ENCODE measurements at places on chromosomes 2 and 18.

DNA sequence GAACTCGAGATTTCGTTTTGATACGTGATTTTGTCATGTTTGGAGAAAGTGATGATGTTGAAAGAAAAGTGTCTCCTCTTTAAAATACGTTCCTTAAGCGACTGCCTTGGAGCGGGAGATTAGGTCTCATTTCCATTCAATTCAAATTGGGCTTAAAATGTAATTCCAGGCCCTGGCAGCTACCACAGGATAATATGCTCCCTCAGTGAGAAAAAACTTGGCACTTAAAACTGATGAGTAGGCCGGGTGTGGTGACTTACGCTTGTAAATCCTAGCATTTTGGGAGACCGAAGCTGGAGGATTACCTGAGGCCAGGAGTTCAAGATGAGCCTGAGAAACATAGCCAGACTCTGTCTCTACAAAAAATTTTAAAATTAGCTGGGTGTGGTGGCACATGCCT, 146.3 kb upstream of the L3MBTL4 start:
- H3K36me3 ChIP-seq = no peaks in the 10 kb centered on the region
- no peak overlapping the region for H3K4me3 ChIP-seq
- no peaks in the 10 kb centered on the region for H3K27me3 ChIP-seq
- no peak overlapping the region for H3K27ac ChIP-seq

DNA sequence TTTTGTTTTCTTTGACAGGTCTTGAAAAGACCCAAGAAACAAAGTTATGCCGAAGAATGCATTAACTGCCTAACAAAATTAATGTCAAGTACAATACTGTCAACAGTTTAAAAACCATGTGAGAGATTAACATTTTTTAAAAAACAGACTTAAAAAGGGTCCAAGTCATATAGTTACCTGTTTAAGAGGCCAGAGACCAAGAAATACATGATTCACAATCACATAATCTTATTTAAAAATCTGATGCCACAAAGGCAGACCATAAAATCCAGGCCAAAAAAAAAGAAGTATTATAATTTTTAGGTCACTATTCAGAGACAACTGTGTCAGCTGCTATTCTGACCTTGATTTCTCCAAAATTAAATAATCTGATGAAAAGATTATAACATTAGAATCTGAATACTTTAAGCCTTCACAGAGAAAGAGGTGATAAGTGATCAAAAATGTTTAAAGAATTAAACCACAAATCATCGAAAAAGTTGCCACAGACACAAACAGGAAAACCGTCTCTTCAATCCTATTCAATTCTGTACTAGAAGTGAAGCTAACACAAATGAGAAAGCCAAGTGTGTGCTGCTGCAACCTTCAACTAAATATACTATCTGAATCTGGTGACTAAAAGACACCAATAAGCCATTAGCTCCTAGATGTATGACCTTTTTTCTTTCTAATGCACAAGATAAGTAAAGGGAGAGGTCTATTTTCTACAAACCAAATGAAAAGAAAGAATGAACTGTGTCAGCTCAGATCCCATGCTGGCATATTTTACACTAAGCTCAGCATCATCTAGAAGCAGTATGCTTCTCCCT, 286.0 kb downstream of the ZEB2 start:
- no peak overlapping the region for H3K4me3 ChIP-seq
- H3K27ac ChIP-seq = no peak overlapping the region
- H3K36me3 ChIP-seq = no peaks in the 10 kb centered on the region

DNA sequence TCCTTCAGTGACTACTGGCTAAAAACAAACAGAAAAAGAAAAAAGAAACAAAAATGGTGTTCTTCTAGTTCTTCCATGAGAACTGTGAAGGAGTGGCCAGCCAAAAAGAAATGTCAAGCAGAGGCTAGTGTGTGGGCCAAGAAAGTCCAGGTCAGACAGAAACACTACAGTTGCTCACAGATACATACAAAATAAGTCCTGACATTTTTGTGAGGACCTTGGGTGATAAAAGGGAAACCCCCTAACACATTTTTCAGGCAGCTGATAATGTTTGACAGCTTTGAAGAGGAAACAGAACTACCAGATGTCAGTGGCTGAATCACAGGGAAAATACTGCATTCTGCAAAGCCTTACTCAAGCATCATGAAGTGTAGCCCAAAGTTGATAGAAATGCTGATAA, 28.1 kb downstream of the ARHGAP25 start:
- DNase-seq = peak; percentile 30
- H3K27me3 ChIP-seq = no peaks in the 10 kb centered on the region
- peaks cover 14% of the 10 kb centered on the region for H3K4me1 ChIP-seq

GRCh38 chr2:202687276-202687675, 52.5 kb downstream of the FAM117B start:
- no peaks in the 10 kb centered on the region for H3K4me1 ChIP-seq
- no peak overlapping the region for H3K27ac ChIP-seq
- no peak overlapping the region for H3K4me3 ChIP-seq
- DNase-seq = no peak

DNA sequence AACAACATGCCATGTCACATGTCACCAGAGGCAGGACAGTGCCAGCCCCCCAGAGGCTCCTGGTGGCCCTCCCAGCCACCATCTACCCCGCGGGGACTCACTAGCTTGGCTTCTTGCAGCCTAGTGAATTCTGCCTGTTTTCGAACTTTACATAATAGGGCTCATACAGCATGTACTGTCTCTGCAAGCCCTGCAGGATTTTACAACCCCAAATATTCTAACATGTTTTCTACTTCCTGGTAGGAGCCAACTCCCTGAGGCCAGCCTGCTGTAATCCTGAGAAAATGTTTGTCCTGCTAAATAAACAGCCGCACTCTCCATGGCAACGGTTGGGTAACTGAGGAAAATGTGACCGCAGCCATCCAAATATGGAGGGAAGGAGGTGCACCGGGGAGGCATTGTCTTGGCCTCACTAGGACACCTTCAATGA, 2.7 kb downstream of the PER2 start:
- H3K4me1 ChIP-seq = peaks cover 46% of the 10 kb centered on the region
- H3K27me3 ChIP-seq = no peaks in the 10 kb centered on the region
- DNase-seq = peak; percentile 75
- no peaks in the 10 kb centered on the region for H3K36me3 ChIP-seq

GRCh38 chr2:197268786-197269584, 41.6 kb downstream of the ANKRD44 start:
- no peak for DNase-seq
- no peaks in the 10 kb centered on the region for H3K4me1 ChIP-seq
- no peak overlapping the region for H3K27ac ChIP-seq
- H3K4me3 ChIP-seq = no peak overlapping the region

DNA sequence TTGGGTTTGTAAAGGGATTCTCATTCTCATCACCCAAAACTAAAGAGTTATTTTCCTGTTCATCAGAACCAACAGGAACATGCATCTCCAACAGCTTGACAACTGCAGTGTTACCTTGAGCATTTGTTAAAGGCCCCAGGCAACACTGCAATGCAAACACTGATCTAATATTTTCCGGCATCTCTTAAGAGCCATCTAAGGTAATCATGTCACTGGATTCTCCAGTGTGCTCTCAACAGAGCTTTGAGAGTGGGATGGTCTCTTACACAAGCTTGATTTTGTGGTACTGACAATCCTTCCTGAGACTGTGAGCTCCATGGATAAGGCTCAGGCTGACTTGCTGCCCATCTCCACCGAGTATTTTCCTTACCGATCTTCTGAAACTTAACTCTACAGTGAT, 90.5 kb upstream of the ITGB6 start:
- H3K36me3 ChIP-seq = peaks cover 2% of the 10 kb centered on the region
- no peaks in the 10 kb centered on the region for H3K27me3 ChIP-seq
- no peak overlapping the region for H3K4me3 ChIP-seq
- H3K27ac ChIP-seq = no peak overlapping the region
- peaks cover 12% of the 10 kb centered on the region for H3K4me1 ChIP-seq

GRCh38 chr2:66698576-66699239, 263.8 kb downstream of the MEIS1 start:
- H3K27me3 ChIP-seq = no peaks in the 10 kb centered on the region
- H3K4me1 ChIP-seq = peaks cover 27% of the 10 kb centered on the region
- H3K27ac ChIP-seq = no peak overlapping the region

DNA sequence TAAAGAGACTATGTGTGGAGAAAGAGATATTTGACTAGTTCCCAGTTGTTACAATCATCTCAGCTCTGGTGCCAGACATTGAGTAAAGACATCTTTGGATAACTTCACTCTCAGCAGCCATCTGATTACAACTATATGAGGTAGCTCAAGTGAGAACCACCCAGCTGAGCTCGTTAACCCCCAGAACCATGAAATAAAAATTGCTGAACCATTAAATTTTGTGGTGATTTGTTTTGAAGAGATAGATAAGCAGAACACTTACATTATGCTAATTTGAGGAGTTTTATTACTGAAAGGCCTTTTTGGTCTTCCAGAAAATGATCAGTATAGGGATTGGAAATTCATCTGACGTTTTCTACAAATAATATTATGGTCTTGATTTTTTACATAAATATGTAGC, 101.1 kb downstream of the PMS1 start:
- no peak overlapping the region for H3K27ac ChIP-seq
- H3K36me3 ChIP-seq = no peaks in the 10 kb centered on the region
- H3K4me1 ChIP-seq = no peaks in the 10 kb centered on the region
- no peaks in the 10 kb centered on the region for H3K27me3 ChIP-seq
- no peak overlapping the region for H3K4me3 ChIP-seq

DNA sequence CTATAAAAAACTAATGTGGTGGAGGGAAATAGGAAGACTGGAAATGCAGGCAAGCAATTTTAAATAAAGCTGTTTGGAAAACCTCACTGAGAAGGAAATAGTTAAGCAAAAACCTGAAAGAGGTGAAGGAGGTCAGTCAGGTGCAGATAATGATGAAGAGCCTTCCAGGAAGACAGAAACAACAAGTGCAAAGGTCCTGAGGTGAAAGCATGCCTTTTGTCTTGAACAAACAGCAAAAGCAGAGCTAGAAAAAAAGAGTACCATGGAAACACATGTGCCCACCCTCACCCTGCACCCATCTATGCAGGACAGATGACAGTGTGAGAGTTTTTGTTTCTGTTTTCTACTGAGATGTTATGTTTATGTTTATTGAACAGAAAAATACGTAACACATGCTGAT, 8.1 kb upstream of the ZBTB14 start:
- peaks cover 2% of the 10 kb centered on the region for H3K27me3 ChIP-seq
- H3K27ac ChIP-seq = no peak overlapping the region
- H3K36me3 ChIP-seq = no peaks in the 10 kb centered on the region
- no peaks in the 10 kb centered on the region for H3K4me1 ChIP-seq
- DNase-seq = no peak

GRCh38 chr2:21467280-21467818, 343.6 kb downstream of the TDRD15 start:
- H3K27me3 ChIP-seq = no peaks in the 10 kb centered on the region
- DNase-seq = no peak
- H3K4me3 ChIP-seq = no peak overlapping the region
- no peak overlapping the region for H3K27ac ChIP-seq
- no peaks in the 10 kb centered on the region for H3K36me3 ChIP-seq
- H3K4me1 ChIP-seq = no peaks in the 10 kb centered on the region

- no peak overlapping the region for H3K27ac ChIP-seq
- H3K36me3 ChIP-seq = no peaks in the 10 kb centered on the region
- peaks cover 9% of the 10 kb centered on the region for H3K4me1 ChIP-seq
- no peak for DNase-seq
- H3K27me3 ChIP-seq = no peaks in the 10 kb centered on the region
Measured at GRCh38 chr2:128485761-128486639, 167.3 kb upstream of the HS6ST1 start.
